Mesothelial cell of epicardium (in vitro differentiated cells): ENCODE measurements at places on chromosomes 16 and 17. TPM values are rescaled to one million over a fixed set of nuclear protein-coding genes. Genes with fewer than 3 reads are reported as not detected.

Gene ZNF785
- 28.0 to 31.9 TPM (median 29.0 TPM) in 3 replicates for total RNA-seq

Gene SCGB1C2
- not detected in 3 replicates for total RNA-seq

Gene SEZ6
- total RNA-seq: not detected in 3 replicates

Gene CDH16
- not detected in 3 replicates for total RNA-seq

DNA sequence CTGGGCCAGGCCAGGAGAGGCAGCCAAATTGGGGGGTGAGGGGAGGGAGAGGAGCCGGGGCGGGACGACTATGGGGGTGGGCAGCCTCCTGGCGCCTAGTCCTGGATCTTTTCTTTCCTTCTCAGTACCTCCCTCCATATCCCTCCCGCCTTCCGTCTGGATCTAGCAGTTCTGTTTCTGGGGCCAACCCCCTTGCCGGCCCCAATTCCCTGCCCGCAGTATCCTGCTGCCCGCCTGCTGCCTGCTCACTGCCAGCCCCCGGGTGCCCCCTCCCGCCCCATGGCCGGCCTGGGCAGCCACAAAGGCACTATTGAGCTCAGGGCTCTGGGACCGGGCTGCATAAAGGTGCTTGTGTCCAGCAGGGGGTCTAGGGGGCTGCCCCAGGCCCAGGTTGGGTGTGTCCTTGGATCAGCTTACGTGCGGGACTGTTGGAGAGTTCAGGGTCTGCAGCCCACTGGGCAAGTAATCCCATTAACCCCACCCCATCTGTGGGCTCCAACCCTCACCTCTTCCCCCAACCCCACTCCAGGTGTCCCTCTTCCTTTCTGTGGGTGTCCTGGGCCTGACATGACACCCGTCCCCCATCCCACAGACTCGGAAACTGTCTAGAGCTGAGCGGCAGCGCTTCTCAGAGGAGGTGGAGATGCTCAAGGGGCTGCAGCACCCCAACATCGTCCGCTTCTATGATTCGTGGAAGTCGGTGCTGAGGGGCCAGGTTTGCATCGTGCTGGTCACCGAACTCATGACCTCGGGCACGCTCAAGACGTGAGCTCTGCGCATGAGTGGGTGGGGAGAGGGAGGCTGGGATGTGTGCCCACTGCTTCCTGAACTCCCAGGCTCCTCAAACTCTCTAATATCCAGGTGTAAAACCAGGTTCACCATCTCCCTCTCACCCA is 2.0 kb downstream of the WNK4 start:
- peaks cover 6% of the 10 kb centered on the region for H3K4me1 ChIP-seq
- H3K27me3 ChIP-seq: peaks cover 54% of the 10 kb centered on the region
- DNase-seq: no peak
- H3K4me3 ChIP-seq: no peak overlapping the region

DNA sequence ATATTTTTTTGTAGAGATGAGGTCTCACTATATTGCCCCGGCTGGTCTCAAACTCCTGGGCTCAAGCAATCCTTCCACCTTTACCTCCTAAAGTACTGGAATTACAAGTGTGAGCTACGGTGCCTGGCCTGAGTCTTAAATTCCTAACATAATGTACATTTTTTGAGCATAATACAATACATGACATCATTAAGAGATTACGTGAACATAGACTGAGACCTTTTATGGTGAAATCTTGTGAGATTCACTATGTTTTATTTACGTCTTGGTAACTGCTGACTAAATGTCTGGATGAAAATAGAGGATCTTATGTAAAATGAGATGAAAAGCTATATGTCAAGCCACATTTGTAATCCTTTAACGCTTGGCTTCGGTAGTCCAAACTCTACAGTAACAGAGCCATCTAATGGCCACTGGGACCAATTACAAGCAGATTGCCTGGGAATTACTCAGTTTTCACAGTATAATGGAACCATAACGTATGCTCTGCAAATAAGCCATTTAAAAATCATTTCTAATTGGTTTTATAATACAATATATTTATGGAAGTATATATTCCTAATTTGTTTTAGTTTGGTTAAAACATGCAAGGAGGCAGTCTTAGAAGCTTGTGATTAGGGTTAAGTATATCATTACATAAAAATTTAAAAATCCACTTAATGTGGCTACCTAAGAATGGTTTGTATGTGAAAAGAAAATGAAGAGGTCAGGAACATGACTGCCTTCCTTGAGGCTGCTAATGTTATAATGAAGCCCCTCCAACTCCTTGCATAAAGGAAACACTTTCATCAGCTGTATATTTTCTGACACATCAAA is 8.1 kb upstream of the EFCAB13 start:
- H3K4me1 ChIP-seq: peaks cover 8% of the 10 kb centered on the region
- no peak overlapping the region for H3K4me3 ChIP-seq
- H3K36me3 ChIP-seq: no peaks in the 10 kb centered on the region
- no peak for DNase-seq

GRCh38 chr17:81536299-81537290 is 8.4 kb downstream of the FSCN2 start:
- no peak for DNase-seq
- no peaks in the 10 kb centered on the region for H3K4me1 ChIP-seq
- no peak overlapping the region for H3K27ac ChIP-seq

GRCh38 chr17:79045842-79046196 is 21.9 kb downstream of the C1QTNF1 start:
- H3K36me3 ChIP-seq: peaks cover 2% of the 10 kb centered on the region
- H3K27ac ChIP-seq: no peak overlapping the region
- peaks cover 12% of the 10 kb centered on the region for H3K27me3 ChIP-seq
- H3K4me1 ChIP-seq: peaks cover 7% of the 10 kb centered on the region
- peak; percentile 85 for DNase-seq

DNA sequence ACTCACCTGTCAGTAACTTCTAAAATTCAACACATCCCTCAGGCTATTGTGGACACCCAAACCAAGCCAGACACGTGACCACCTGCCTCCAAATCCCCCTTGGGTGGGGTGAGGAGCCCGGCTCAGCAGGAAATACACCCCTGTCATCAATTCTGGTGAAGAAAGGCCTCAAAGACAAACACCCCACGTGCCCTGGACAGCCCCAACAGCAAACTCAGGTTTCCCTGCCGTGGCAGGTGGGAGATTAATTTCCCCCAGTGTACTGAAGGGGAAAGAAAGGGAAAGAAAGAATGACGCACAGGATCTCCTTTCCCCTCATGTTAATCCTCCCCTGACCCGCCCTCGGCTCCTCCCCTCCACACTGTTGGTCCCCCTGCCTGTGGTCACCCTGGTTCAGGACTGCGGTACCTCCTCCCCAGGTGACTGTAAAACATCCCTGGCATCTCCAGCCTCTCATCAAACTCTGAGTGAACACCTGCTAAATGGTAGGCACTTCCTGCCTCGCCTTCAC is 98.3 kb downstream of the ZNF423 start:
- H3K27ac ChIP-seq: no peak overlapping the region
- H3K4me3 ChIP-seq: no peak overlapping the region
- peaks cover 12% of the 10 kb centered on the region for H3K27me3 ChIP-seq
- H3K36me3 ChIP-seq: no peaks in the 10 kb centered on the region
- DNase-seq: no peak

- no peak overlapping the region for H3K27ac ChIP-seq
- no peaks in the 10 kb centered on the region for H3K36me3 ChIP-seq
- H3K4me1 ChIP-seq: peaks cover 21% of the 10 kb centered on the region
- no peak overlapping the region for H3K4me3 ChIP-seq
These were observed 13.6 kb upstream of the TVP23A start for GRCh38 chr16:10831894-10832886.

- no peak for DNase-seq
- H3K4me1 ChIP-seq: no peaks in the 10 kb centered on the region
- H3K36me3 ChIP-seq: no peaks in the 10 kb centered on the region
- no peak overlapping the region for H3K27ac ChIP-seq
- H3K4me3 ChIP-seq: no peak overlapping the region
These were observed 8.0 kb upstream of the GINS2 start for GRCh38 chr16:85696781-85697180.

GRCh38 chr17:48907713-48908046 is 527 bp upstream of the UBE2Z start:
- peaks cover 6% of the 10 kb centered on the region for H3K36me3 ChIP-seq
- peak overlapping the region; percentile 97 for H3K27ac ChIP-seq
- H3K4me3 ChIP-seq: peak overlapping the region; percentile 81
- peaks cover 33% of the 10 kb centered on the region for H3K4me1 ChIP-seq
- no peak for DNase-seq

- no peak for DNase-seq
- no peaks in the 10 kb centered on the region for H3K36me3 ChIP-seq
- H3K27me3 ChIP-seq: peaks cover 68% of the 10 kb centered on the region
- H3K27ac ChIP-seq: no peak overlapping the region
These were observed 156.9 kb downstream of the C16orf78 start for GRCh38 chr16:49530427-49530970.

DNA sequence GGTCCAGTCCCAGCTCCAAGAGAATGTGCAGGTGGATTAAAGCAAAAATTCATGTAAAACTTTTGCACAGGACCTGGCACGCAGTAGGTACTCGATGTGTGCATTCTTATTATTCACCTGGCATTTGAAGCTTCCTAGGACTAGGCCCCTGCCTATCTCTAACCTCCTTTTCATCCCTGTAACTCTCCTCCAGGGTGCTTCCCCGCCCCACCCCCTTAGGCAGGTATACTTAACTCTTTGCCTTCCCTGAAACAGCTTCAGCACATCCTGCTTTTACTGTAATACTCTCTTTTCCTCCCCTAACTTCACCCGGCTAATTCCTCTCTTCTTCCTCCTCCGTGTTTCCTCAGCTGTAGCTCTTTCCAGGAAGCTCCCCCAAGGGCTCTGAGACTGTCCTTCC is 54.8 kb downstream of the CDK5R1 start:
- no peaks in the 10 kb centered on the region for H3K4me1 ChIP-seq
- DNase-seq: no peak
- H3K27ac ChIP-seq: no peak overlapping the region
- peaks cover 10% of the 10 kb centered on the region for H3K36me3 ChIP-seq
- no peak overlapping the region for H3K4me3 ChIP-seq
